ENCODE measurements at places on chromosomes 11 and 22.

- no peak for DNase-seq
Observed at GRCh38 chr11:110027627-110028371, 65.4 kb upstream of the ZC3H12C start.

DNA sequence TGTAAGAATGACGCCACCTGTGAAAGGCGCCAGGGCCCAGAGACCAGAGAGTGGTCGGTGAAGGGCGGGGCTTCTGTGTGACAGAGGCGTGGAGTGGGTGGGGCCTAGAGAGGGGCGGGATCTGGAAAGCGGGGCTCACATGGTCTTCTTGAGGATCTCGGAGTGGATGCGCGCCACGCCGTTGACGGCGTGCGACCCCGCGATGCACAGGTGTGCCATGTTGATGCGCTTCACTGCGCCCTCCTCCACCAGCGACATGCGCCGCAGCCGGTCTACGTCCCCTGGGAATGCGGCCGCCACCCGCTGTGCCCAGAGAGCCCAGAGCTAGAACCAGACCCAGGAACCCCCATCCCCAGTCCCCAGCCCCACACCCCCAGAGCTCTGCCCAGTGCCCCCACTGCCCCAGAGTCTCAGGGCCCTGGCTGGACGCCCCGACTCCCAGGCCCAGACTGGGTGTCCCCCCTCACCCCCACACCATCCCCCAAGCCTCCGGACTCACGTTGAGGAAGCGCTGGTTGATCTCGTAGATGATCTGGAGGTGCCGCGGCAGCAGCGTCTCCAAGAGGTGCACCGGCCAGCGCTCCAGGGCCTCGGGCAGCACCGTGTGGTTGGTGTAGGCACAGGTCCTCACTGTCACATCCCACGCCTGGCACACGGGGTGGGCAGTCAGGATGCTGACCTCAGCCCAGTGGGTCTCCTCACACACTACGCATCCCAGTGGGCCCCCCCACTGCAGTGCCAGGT lies 6.2 kb downstream of the PYGM start:
- DNase-seq = no peak

DNA sequence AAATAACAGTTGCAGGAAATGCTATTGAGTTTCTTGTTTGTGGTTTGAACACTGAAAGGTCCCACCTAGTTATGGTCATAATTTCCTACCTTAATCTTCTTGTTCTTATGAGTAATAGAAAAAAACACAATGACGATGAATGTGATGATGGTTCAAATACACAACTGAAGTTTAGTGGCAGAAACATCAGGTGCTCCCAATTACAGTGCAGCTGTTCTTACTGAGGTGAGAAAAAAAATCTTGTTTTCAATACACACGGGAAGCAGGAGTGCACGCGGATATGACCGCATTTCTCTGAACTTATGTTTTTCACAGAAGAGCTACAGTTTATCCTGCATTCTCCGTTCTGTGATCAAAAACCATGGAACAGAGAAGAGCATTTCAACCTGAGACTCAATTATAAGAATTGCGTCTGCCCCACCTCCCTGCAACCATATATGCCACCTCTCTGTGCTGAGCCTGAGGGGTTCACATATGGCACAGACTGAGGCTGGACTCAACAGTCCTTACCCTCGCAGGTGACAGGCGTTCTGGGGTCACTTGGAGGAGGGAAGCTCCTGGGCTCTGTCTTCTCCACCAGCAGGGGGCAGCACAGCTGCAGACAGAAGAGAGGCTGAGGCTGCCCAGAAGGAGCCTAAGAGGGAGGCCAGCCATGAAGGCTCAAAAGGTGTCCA lies 99.7 kb upstream of the IGLL5 start:
- peak; percentile 58 for DNase-seq

GRCh38 chr11:100630898-100631297 lies 56.2 kb upstream of the ARHGAP42 start:
- DNase-seq = no peak

DNA sequence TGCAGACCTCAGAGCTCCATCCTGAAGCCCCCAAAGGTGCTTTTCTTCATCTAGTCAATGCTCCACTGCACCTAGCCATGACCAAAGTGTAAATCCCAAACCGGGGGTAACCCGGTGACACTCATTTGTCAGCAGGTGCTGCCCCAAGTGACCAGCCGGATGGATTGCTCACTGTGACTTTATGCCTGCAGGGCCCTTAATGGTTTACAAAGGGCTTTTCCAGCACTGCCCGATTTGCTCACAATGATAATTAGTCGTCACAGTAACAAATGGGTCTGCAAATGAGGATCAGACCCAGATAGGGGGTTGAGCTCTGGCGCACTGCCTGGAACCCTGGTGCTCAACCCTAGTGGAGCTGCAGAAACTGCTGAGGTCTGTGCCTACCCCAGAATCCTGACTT lies 45.7 kb upstream of the CD5 start:
- no peak for DNase-seq

- DNase-seq = no peak
Observed at GRCh38 chr11:72784662-72785061, 9.2 kb downstream of the STARD10 start.

GRCh38 chr11:10274726-10275125 lies 19.3 kb downstream of the SBF2 start:
- no peak for DNase-seq

GRCh38 chr11:490930-491260 lies 16.1 kb downstream of the RNH1 start:
- no peak for DNase-seq
